CD4-positive, alpha-beta memory T cell (primary cell): ENCODE measurements at places on chromosomes 13 and 19. TPM values are rescaled to one million over a fixed set of nuclear protein-coding genes. Genes with fewer than 3 reads are reported as not detected.

Gene RNF113B
- not detected for total RNA-seq

Gene PRKD2
- total RNA-seq = 122 TPM

Gene ODAD3
- total RNA-seq = not detected

Gene MED26
- 17.8 TPM for total RNA-seq

Gene PSG3
- total RNA-seq = not detected

Gene ZNF737
- total RNA-seq = 44.7 TPM

Gene CABP5
- total RNA-seq = not detected

Gene ZNF534
- not detected for total RNA-seq

Gene DMWD
- 49.3 TPM for total RNA-seq

Gene APLP1
- not detected for total RNA-seq

Gene METTL21C
- total RNA-seq = not detected

Gene STARD13
- 0.44 TPM for total RNA-seq

Gene ZNF616
- 19.0 TPM for total RNA-seq

Gene CNN1
- total RNA-seq = not detected

Gene SHISA7
- not detected for total RNA-seq

Gene LRRC63
- total RNA-seq = 0.75 TPM

Gene PABPC3
- 1.2 TPM for total RNA-seq

Gene UCHL3
- 17.5 TPM for total RNA-seq

GRCh38 chr13:62706048-62706447 lies 1290.4 kb upstream of the PCDH20 start:
- no peak overlapping the region for H3K4me3 ChIP-seq
- no peaks in the 10 kb centered on the region for H3K27me3 ChIP-seq
- H3K27ac ChIP-seq = no peak overlapping the region
- no peaks in the 10 kb centered on the region for H3K4me1 ChIP-seq
- DNase-seq = no peak
- H3K36me3 ChIP-seq = no peaks in the 10 kb centered on the region

DNA sequence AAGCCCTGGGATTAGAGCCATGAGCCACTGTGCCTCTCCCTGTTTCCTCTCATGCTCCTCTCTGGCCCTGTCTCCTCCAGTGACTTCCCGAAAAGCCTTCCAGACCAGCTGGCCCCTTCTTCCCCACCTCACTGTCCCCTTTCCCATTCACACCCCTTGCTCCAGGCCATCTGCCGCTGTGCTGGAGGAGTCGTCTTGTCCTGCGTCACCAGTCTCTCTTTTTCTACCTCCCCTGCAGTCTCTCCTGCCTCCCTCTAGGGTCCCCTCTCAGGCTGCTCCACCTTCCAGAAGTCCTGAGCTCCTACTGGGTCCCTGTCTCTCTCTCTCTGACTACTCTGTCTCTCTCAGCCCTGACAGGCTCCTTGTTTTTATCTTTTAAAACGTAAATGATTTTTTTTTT lies 5.3 kb upstream of the FFAR1 start:
- no peak overlapping the region for H3K27ac ChIP-seq
- H3K4me3 ChIP-seq = no peak overlapping the region
- H3K4me1 ChIP-seq = peaks cover 20% of the 10 kb centered on the region
- peak; percentile 8 for DNase-seq
- H3K27me3 ChIP-seq = no peaks in the 10 kb centered on the region
- H3K36me3 ChIP-seq = no peaks in the 10 kb centered on the region

DNA sequence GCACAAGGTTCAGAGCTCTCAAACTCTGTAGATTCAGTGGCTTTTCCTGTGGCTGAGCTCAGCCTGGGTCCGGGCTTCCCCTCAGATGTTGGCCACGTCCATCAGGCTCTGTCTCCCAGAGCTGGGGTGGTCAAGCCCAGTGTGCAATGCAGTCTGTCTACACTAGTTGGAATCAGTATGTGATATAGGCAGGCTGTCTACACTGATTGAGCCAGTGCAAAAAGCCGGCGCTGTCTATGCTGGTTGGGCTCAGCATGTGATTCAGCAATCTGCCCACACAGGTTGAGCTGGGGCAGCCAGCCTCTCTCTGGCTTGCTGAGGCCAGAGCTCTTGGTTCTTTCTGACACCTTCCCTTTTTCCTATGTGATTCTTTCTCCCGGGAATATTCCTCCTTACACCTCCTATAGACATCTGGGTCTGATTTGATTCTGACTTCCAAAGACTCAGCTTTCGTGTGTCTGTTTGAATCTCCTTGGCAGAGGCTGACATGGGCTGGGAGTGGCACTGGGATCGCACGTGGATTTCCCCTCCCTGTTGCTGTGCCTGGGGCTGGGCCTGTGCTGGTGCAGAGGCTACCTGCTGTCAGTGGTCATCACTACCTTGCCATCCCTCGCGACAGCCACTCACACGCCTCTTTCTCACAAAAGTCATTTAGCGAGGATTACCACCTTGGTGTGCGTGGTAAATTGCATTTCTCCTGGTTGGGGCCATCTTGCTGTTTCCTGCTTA lies 9.3 kb downstream of the CHST8 start:
- H3K36me3 ChIP-seq = no peaks in the 10 kb centered on the region
- no peaks in the 10 kb centered on the region for H3K4me1 ChIP-seq
- H3K27ac ChIP-seq = no peak overlapping the region
- no peak overlapping the region for H3K4me3 ChIP-seq

- H3K4me1 ChIP-seq = no peaks in the 10 kb centered on the region
- H3K27ac ChIP-seq = no peak overlapping the region
- H3K4me3 ChIP-seq = no peak overlapping the region
- no peaks in the 10 kb centered on the region for H3K27me3 ChIP-seq
- H3K36me3 ChIP-seq = no peaks in the 10 kb centered on the region
These were observed 289.7 kb downstream of the SLITRK6 start for GRCh38 chr13:85509512-85509911.

- peak overlapping the region; percentile 54 for H3K27ac ChIP-seq
- no peaks in the 10 kb centered on the region for H3K27me3 ChIP-seq
- DNase-seq = no peak
- H3K36me3 ChIP-seq = no peaks in the 10 kb centered on the region
- H3K4me3 ChIP-seq = no peak overlapping the region
- H3K4me1 ChIP-seq = peaks cover 96% of the 10 kb centered on the region
These were observed 112.3 kb upstream of the KLF12 start for GRCh38 chr13:74246487-74246886.

- DNase-seq = no peak
- no peaks in the 10 kb centered on the region for H3K36me3 ChIP-seq
- no peak overlapping the region for H3K4me3 ChIP-seq
- H3K27ac ChIP-seq = no peak overlapping the region
- H3K4me1 ChIP-seq = no peaks in the 10 kb centered on the region
These were observed 342.7 kb upstream of the SGCG start for GRCh38 chr13:22837980-22838647.

- peaks cover 47% of the 10 kb centered on the region for H3K4me1 ChIP-seq
- peak overlapping the region; percentile 41 for H3K4me3 ChIP-seq
- peak overlapping the region; percentile 48 for H3K27ac ChIP-seq
These were observed 931 bp downstream of the USP12 start for GRCh38 chr13:27170516-27171243.

- H3K27me3 ChIP-seq = no peaks in the 10 kb centered on the region
- no peak for DNase-seq
- no peak overlapping the region for H3K4me3 ChIP-seq
- H3K27ac ChIP-seq = no peak overlapping the region
- peaks cover 3% of the 10 kb centered on the region for H3K36me3 ChIP-seq
These were observed 11.2 kb downstream of the ITM2B start for GRCh38 chr13:48244159-48244558.

- no peak for DNase-seq
- H3K27me3 ChIP-seq = no peaks in the 10 kb centered on the region
- no peaks in the 10 kb centered on the region for H3K36me3 ChIP-seq
- H3K4me3 ChIP-seq = no peak overlapping the region
These were observed 322.3 kb downstream of the EFNB2 start for GRCh38 chr13:106213028-106213757.

DNA sequence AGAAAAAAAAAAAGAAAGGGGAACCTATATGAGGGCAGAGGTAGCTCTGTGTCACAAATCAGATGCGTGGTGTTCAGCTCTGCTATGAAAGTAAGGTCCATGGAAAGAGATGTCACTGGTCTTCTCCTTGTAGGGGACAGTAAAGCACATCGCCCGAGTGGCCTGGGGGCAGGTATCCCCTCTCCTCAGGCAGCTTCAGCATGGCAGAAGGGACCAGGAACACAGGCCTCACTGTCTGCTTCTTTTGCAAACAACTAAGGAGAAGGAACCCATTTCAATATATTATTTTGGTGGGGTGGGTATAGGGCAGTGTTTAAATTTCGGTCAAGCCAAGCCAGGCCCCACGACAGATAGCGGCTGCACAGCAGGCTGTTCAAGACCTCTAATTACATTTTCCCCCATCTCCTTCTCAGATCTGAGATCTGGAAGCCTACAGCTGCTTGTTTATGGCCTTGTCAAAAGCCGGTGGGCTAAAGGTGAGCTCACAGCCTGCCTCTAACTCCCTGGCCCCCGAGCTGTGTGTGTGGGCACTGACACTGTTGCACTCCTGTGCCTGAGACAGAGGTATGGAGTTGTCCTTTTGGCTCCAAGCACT lies 72.8 kb downstream of the HSPH1 start:
- H3K36me3 ChIP-seq = no peaks in the 10 kb centered on the region
- H3K4me1 ChIP-seq = no peaks in the 10 kb centered on the region
- no peak overlapping the region for H3K27ac ChIP-seq
- no peaks in the 10 kb centered on the region for H3K27me3 ChIP-seq

DNA sequence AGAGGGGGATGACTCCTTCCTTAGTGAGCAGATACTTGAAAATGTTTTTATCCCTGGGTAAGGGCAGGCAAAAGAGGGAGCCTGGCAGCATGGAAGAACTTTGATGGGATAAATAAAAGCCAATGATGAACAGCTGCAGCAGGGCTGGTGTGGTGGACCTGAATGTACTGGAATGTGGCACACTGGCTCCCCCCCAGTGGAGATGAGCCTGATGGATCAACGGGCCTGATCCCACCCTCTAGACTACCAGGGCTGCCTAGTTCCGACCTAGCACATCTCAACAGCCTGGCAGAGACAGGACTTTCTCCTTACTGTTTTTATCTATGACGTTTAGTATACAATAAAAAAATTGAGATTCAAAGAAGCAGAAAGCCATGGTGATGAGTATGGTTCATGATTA lies 20.5 kb downstream of the NLRP11 start:
- H3K27ac ChIP-seq = no peak overlapping the region
- no peak for DNase-seq
- H3K27me3 ChIP-seq = no peaks in the 10 kb centered on the region
- H3K4me3 ChIP-seq = no peak overlapping the region

DNA sequence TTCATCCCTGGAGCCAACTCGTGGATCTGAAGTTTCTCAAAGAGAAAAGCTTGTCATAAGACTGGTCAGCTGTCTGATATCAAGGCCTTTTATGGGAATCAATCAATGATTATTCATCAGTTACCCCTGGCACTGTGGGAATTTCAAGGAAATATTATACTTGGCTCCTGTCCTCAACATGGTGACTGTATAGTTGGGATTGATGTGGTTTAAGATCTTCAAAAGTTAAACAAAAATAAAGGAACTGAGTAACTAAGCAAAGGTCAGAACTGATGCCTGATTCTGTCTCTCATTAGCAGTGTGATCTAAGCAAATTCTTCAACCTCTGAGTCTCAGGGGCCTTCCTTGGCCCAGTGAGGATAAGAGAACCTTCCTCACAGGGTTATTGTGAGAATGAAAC lies 22.2 kb upstream of the SERPINE3 start:
- no peaks in the 10 kb centered on the region for H3K36me3 ChIP-seq
- H3K27ac ChIP-seq = no peak overlapping the region
- H3K4me3 ChIP-seq = no peak overlapping the region
- H3K27me3 ChIP-seq = no peaks in the 10 kb centered on the region
- H3K4me1 ChIP-seq = no peaks in the 10 kb centered on the region
- DNase-seq = no peak

GRCh38 chr19:7611541-7612279 lies 16.0 kb downstream of the CAMSAP3 start:
- no peak overlapping the region for H3K27ac ChIP-seq
- H3K4me3 ChIP-seq = no peak overlapping the region
- H3K4me1 ChIP-seq = no peaks in the 10 kb centered on the region
- no peaks in the 10 kb centered on the region for H3K27me3 ChIP-seq

- H3K4me1 ChIP-seq = no peaks in the 10 kb centered on the region
- no peak overlapping the region for H3K4me3 ChIP-seq
- no peaks in the 10 kb centered on the region for H3K36me3 ChIP-seq
These were observed 102.3 kb downstream of the GPC6 start for GRCh38 chr13:93328943-93329342.

- no peak overlapping the region for H3K4me3 ChIP-seq
- peak; percentile 73 for DNase-seq
- no peaks in the 10 kb centered on the region for H3K36me3 ChIP-seq
- peaks cover 46% of the 10 kb centered on the region for H3K4me1 ChIP-seq
- H3K27me3 ChIP-seq = no peaks in the 10 kb centered on the region
- peak overlapping the region; percentile 100 for H3K27ac ChIP-seq
These were observed 5.5 kb upstream of the EMP3 start for GRCh38 chr19:48319647-48320541.

DNA sequence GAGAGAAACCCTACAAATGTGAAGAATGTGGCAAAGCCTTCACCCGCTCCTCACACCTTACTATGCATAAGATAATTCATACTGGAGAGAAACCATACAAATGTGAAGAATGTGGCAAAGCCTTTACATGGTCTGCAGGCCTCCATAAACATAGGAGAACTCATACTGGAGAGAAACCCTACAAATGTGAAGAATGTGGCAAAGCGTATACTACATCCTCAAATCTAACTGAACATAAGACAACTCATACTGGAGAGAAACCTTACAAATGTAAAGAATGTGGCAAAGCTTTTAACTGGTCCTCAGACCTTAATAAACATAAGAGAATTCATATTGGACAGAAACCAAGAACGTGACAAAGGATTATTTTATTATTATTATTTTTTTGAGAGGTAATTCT lies 30.7 kb downstream of the ZNF486 start:
- H3K36me3 ChIP-seq = peaks cover 14% of the 10 kb centered on the region
- H3K27me3 ChIP-seq = no peaks in the 10 kb centered on the region
- no peak overlapping the region for H3K27ac ChIP-seq
- no peak for DNase-seq
- H3K4me3 ChIP-seq = no peak overlapping the region
- H3K4me1 ChIP-seq = no peaks in the 10 kb centered on the region

- peaks cover 2% of the 10 kb centered on the region for H3K36me3 ChIP-seq
- peaks cover 26% of the 10 kb centered on the region for H3K4me1 ChIP-seq
- no peaks in the 10 kb centered on the region for H3K27me3 ChIP-seq
- DNase-seq = no peak
- no peak overlapping the region for H3K27ac ChIP-seq
These were observed 1.7 kb downstream of the ERCC1 start for GRCh38 chr19:45421947-45422498.

DNA sequence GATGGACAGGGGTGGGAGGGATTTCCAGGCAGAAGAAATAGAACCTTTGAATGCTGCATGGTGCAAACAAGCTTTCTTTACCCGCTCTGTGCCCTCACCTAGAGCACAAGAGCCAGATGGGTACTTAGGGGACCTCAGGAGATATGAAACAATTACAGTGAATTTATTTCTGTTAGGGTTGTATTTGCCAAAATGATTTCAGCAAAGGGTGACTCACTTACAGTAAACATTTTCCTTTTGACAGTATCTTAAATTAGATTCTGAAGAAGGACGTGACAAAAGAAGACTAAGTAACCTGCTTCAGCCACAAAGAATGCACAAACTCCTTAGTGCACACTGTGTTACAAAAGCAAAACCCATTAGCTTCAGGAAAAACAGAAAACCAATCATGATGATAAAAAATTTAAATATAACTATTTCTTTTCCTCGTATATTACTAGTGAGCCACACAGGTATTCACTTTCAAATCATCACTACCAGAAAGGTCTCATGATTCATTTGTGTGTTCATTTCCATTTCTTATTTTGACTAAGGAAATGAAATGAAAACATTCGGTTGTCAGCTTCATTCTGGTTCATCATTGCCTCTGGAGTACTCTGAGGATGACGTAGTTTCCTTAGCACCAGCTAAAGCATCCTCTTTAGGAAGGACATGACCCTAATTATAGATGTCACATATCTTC lies 158.8 kb downstream of the NHLRC3 start:
- H3K36me3 ChIP-seq = no peaks in the 10 kb centered on the region
- H3K27me3 ChIP-seq = no peaks in the 10 kb centered on the region

- H3K4me1 ChIP-seq = peaks cover 24% of the 10 kb centered on the region
- H3K36me3 ChIP-seq = no peaks in the 10 kb centered on the region
- no peak for DNase-seq
- peak overlapping the region; percentile 67 for H3K4me3 ChIP-seq
These were observed 9.3 kb upstream of the PEAK3 start for GRCh38 chr19:2291185-2291751.
